Spleen (tissue), 13 donors: ENCODE measurements at places on chromosomes 5 and 9. TPM values are rescaled to one million over a fixed set of nuclear protein-coding genes. Genes with fewer than 3 reads are reported as not detected.
A peak's percentile ranks its signal among the peaks of the same experiment; 100 is the strongest.

- no peak for DNase-seq
Observed at GRCh38 chr5:127028822-127029457, 1.4 kb downstream of the MARCHF3 start.

DNA sequence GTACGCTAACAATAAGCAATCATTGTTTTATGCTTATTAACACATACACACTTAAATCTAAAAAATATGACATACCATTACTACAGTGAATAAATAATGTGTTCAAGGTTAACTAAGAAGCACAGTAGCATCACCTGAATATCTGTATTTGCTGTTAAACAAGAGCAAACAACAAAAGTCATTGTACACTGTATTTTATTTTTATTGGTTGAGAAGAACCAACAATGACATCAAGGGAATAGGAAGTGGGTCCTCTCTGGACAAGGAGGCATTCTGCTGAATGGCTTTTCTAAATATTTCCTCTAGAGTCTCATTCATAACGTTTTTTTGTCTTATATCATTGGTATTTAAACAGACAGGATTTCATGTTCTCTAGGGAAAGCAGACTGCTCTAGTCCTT, 460.4 kb downstream of the CDH9 start:
- DNase-seq, result no peak

DNA sequence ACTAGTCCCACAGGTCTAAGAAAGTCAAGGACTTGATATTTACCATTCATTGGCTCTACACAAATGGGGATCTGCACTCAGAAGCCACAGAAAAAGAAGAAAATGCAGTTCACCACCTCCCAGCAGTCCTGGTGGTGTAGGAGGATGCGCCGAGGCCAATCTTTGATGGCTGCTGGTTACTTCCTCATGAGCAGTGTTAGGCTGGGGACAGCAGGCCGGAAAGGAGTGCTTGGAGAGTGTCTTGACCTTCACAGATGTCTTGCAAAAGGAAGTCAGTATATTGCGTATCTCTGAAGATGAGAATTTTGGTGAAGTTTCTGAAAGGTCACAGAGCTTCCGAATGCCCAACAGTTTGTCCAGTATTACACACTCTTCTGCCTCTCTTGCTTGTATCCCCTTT, 597.0 kb downstream of the EBF1 start:
- no peak for DNase-seq

- peak; percentile 54 for DNase-seq
Observed at GRCh38 chr5:180636403-180637075, 12.9 kb downstream of the FLT4 start.

DNA sequence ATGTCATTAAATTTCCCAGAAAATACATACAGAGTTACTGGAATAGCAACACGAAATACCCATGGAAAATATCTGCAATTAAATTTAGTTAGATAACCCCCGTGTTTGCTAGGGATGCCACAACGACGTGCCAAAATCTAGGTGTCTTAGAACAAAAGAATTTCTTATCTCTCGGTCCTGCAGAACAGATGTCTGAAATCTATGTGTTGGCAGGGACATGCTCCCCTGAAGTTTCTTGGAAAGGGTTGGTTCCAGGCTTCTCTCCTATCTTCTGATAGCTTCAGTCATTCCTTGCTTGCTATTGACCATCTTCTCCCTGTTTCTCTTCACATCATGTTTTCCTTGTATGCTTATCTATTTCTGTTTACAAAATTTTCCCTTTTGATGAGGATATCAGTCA, 1067.0 kb downstream of the CDH18 start:
- DNase-seq, result no peak

DNA sequence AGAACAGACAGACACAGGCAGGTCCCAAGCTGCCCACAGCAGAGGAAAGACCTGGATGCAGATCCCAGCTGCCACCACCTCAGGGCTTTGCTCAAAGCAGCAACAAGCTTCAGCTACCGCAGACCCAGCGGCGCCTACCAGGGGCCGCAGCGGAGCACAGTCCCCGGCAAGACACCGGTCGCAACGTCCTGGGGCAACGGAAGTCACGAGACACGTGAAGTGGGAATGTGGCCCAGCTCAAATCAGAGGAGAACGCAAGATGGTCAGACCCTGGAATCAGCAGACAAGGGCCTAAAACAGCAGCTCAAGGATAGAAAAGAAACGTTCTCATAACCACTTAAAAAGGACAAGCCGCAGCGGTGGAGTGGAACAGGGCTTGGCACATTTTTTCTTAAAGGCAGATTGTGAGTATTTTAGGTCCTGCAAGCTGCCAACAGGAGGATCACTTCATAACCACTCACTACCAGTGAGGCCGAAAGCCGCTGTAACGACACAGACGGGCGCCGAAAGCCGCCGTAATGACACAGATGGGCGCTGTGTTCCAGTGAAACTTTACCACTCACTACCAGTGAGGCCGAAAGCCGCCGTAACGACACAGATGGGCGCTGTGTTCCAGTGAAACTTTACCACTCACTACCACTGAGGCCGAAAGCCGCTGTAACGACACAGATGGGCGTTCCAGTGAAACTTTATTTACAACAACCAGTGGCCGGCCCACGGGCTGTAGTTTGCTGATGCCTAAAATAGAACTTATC, 21.7 kb downstream of the SLC9A3 start:
- no peak for DNase-seq

DNA sequence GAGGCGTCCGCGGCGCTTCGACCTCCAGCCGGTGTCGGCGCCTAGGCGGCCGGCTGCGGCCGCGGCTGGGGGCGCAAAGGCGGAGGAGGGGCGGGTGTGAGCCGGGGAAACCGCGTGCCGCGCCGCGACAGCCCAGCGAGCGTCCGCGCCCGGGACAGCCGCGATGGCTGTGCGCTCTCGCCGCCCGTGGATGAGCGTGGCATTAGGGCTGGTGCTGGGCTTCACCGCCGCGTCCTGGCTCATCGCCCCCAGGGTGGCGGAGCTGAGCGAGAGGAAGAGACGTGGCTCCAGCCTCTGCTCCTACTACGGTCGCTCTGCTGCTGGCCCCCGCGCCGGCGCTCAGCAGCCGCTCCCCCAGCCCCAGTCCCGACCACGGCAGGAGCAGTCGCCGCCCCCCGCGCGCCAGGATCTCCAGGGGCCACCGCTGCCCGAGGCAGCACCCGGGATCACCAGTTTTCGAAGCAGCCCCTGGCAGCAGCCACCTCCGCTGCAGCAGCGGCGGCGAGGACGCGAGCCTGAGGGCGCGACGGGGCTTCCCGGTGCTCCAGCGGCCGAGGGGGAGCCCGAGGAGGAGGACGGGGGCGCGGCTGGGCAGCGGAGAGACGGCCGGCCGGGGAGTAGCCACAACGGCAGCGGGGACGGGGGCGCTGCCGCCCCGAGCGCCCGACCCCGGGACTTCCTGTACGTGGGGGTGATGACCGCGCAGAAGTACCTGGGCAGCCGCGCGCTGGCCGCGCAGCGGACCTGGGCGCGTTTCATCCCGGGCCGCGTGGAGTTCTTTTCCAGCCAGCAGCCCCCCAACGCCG, 605 bp downstream of the CHSY3 start:
- DNase-seq, result peak; percentile 77

DNA sequence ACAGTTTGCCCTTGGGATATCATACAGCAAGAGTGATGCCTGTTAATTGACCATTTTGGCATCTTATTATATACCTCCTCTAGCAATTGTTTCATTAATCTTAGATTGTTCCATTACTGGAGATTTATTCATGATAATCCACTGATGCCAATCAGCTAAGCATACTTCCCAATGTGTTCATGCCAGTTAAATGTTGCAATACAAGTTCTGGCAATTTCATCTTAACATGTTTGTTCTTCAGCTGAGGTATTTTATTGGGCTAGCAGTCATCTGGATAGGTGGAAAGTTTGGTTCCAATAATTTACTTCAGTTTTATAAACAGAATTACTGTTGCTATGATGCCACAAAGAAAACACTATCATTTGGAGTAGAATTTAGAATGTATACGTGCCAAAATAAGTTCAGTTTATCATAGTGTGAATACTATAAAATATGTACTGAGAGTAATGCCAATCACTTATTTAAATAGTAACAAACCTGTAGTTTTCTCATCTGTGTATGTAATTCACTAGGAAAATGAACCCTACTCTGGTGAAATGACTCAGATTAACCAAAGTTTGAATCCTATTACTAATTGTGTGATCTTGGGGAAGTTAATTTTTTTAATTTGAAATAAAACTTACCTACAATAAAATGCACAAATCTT, 27.9 kb upstream of the IL31RA start:
- DNase-seq, result no peak

GRCh38 chr9:526904-527591, 312.4 kb downstream of the DOCK8 start:
- DNase-seq, result no peak

GRCh38 chr5:163607256-163607655, 101.8 kb downstream of the MAT2B start:
- DNase-seq, result no peak

- no peak for DNase-seq
Observed at GRCh38 chr9:8859416-8859815, 1059.8 kb upstream of the DMAC1 start.

DNA sequence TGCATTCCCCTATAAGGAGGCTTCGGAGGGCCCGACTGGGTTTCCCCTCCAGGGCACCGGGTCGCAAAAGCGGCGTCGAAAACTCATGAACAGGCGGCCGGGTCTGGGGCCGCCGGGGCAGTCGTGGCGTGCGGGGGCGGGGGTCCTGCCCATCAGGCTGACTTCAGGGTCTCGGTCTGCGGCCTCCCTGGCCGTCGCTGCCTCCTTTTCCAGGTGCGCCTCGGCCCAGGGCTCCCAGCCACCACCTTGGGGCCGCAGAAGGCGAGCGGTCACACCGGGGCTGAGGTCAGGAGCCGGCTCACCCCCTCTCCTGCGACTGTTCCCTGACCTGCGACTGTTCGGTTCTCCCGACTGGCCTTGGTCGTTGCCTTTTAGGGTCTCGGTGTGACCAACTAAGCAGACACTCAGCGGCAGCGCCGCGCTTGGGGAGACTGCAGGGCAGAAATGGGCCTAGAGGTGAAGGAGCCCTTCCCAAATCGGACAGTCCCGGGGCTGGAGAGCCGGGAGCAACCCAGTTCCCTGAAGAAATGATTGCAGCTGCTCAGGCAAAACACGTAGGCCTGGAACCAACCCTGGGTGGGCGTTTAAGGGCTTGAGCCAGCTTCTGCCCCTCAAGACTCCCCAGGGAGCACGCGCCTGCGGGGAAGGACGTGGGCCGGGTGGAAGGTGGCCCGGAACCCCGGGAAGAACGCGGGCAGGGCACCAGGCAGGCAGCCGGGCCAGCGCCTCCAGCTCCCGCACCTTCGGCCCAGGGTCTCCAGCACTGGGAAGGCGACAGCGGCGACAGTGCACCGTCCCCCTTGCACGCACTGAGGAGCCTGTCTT, 11.2 kb downstream of the IRX2 start:
- peak; percentile 67 for DNase-seq

GRCh38 chr5:95564450-95564849, 9.5 kb downstream of the ARSK start:
- DNase-seq, result no peak

DNA sequence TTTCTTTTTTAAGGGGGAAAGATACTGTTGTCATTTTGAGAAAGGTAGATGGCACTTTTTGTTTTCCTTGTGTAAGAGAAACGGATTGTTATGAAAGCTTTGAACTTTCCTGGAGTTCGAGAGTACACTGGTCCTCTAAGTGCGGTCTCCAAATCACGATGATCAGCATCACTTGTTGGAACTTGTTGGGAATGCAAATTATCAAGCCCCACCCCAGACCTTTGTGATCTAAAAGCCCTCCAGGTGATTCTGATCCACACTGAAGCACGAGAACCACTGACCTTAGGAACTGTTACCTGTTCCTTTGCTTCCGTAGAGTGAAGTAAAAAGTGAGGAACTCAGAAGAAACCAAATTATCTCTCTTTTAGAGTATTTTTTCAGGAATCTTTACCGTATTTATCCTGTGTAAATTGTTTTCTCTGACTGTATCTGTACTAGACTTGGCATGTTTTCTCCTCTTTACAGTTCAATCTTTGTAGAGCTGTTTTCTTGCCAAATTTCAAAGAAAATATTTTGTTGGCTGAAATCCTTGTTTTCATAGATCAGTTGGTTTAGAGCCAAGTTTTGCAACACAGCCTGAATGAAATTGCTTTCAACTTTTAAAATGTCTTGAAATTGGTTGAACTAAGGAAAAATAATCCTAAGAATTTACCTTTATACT, 4.0 kb downstream of the MAT2B start:
- no peak for DNase-seq

OR13D1 gene
- total RNA-seq, result not detected

- peak; percentile 19 for DNase-seq
Observed at GRCh38 chr9:107633406-107633805, 143.8 kb upstream of the KLF4 start.
